ENCODE measurements at places on chromosomes 3 and 15.

DNA sequence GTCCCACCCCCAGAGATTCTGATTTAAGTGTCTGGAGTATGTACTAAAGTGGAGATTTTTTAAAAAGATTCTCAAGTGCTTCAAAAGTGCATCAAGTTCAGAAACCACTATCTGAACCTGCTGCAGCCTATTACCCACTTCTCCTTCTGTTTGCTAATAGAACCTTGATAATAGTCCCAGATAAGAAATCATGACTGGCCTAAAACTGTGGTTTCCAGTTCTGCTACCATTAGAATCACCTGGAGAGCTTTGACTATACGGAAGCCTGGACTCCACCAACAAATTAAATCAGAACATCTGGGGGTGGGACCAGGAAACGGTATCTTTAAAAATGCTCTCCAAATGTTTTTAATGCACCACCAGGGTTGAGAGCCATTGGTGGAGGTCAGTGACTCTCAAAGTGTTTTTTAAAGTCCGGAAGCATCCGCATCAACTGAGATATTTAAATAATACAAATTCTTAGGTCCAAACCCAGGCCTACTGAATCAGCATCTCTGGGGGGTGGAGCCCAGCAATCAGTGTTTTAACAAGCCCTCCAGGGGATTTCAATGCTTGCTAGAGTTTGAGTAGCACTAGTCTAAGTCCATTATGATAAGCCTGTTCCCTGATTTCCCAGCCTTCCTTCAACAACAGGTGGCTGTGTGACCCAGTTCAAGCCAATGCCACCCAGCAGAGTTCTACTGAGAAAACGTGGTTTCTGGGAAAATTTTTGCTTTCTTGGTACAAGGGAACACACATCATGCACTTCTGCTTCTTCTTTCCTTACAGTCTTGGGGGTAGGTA lies 45.4 kb upstream of the TIPARP start:
- no peak for DNase-seq

GRCh38 chr3:38311476-38311875 lies 29.4 kb downstream of the SLC22A14 start:
- no peak for DNase-seq

DNA sequence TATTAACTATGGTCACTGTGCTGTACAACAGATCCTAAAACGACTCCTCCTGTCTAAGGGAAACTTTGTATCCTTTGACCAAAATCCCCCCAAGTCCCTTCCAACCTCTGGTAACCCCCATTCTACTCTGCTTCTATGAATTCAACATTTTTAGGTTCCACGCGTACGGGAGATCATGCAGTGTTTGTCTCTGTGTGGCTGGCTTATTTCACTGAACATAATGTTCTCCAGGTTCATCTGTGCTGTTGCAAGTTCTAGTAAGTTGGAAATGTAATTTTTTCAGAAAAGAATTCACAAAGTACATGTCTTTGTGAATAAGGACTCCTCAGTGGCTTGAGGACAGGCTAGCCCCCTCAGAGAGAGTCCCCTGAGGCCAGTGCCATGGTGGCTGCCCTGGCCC lies 66.1 kb downstream of the ATP10A start:
- DNase-seq: no peak

DNA sequence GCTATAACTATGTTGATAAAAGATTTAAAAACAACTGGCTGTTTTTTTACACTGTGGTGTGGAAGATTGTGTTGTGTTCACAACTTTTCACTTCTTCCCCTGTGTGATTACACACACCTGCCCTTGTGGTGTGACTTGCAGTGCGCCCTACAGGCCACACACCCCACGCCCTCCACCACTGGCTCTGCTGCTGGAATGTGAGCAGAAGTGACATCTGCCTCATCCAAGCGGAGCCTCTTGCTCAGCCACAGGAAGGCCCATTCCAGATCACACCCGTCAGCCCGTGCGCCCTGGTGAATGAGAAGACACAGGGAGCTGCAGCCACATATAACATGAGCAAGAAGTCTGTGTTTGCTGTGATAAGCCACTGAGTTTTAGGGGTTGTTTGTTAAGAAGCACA lies 7.0 kb downstream of the CCR2 start:
- no peak for DNase-seq

DNA sequence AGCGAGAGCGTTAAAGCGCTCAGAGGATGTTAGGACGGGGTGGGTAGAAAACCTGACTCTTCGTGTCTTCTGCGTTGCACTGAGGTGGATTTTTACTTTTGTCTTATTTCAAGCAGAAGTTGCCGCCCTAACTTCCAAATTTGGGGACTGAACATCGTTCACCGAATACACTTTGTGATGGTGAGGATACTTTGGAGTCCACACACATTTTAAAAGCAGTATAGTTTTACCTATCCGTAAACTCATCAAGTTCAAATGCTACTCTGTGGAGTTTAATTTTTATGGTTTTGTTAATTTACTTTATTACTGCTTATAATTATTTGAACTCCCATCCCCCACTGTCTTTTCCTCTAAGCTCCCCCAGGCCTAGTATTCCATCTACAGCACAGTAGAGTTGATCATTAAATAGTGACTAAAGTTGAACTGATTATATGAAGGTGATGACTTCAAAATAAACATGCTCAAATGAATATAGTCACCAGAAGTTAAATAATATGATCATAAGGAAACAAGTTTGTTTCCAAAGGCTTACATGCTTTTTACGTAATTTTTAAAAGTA lies 617 bp upstream of the EOGT start:
- DNase-seq: no peak

DNA sequence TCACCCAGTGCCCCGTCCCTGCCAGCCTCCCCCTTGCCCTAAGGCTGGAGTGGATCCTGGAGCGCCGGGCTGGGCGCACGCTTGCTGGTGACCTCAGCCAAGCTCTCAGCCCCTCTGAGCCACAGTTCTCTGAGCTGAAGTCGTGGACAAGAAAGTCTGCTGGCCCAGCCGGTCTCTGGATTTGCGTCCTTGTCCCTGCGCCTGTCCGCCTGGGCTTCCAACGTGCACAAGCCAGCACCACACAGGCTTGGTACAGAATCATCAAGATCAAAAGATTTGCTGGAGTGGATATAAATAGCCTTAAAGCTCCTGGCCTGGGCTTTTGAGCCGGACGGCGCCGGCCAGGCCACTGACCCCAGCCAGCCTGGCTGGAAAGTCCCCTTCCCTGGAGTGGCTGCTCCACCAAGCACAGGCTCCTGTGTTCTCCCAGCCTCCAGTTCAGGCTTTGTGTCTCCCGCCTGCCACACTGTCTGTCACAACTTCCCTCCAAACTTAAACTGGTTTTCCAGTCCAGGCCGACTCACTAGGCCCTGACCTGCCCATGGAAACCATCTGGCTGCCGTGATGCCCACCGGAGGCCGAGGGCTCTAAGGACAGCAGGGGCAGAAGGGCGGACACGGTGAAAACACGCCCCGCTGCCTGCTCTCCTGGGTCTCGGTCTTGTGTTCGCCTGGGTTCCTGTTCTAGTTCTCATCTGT lies 156.2 kb downstream of the NUP210 start:
- peak; percentile 87 for DNase-seq

- DNase-seq: no peak
These were observed 171.6 kb upstream of the TSC22D2 start for GRCh38 chr3:150236316-150237082.

GRCh38 chr3:134027631-134028030 lies 2.1 kb downstream of the SLCO2A1 start:
- no peak for DNase-seq
